A549 treated with GW870086 at 1 μM for 4 hours (cell line): ENCODE measurements at places on chromosomes 5 and 9. TPM values are rescaled to one million over a fixed set of nuclear protein-coding genes. Genes with fewer than 3 reads are reported as not detected.

NR2F1-AS1 gene
- 3.2 to 5.2 TPM (median 4.3 TPM) in 5 replicates for total RNA-seq

DNAJC18 gene
- 4.6 to 10.3 TPM (median 7.0 TPM) in 5 replicates for total RNA-seq

FGF1 gene
- 0.35 to 1.4 TPM (median 0.47 TPM) in 4 of 5 replicates, not detected in the other for total RNA-seq

TOR2A gene
- 11.0 to 15.1 TPM (median 14.4 TPM) in 5 replicates for total RNA-seq

TMEM245 gene
- total RNA-seq, result 38.6 to 56.5 TPM (median 50.9 TPM) in 5 replicates

AQP3 gene
- total RNA-seq, result 11.9 to 18.2 TPM (median 15.1 TPM) in 5 replicates
